CD4-positive, alpha-beta T cell treated with Interferon gamma for 1 hour (primary cell): ENCODE measurements at places on chromosomes 1 and 21.

- DNase-seq = no peak
Observed at GRCh38 chr21:44303490-44303981, 3.7 kb downstream of the PFKL start.

GRCh38 chr1:66341446-66342089 lies 192.4 kb upstream of the SGIP1 start:
- no peak for DNase-seq

- no peak for DNase-seq
Observed at GRCh38 chr1:45405636-45406035, 65.4 kb upstream of the MUTYH start.

- no peak for DNase-seq
Observed at GRCh38 chr1:119531606-119532323, 24.8 kb downstream of the HSD3B1 start.

DNA sequence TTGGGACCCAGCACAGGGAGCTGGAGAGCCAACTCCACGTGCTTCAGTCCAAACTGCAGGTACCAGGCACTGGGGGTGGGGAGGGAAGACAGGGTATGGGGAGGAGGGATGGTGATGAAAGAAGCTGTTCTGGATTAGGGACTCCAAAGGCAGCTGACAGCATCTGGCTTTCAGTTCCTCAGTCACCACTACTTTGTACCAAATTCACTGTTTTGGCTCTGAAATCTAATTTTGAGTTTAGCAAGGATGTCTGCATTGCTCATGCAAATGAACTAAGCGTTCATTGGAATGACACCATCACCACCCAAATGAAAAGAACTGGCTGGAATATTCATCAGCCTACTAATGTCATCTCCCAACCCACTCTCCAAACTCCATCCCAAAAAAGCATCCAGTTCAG lies 8.7 kb downstream of the C1orf74 start:
- no peak for DNase-seq

DNA sequence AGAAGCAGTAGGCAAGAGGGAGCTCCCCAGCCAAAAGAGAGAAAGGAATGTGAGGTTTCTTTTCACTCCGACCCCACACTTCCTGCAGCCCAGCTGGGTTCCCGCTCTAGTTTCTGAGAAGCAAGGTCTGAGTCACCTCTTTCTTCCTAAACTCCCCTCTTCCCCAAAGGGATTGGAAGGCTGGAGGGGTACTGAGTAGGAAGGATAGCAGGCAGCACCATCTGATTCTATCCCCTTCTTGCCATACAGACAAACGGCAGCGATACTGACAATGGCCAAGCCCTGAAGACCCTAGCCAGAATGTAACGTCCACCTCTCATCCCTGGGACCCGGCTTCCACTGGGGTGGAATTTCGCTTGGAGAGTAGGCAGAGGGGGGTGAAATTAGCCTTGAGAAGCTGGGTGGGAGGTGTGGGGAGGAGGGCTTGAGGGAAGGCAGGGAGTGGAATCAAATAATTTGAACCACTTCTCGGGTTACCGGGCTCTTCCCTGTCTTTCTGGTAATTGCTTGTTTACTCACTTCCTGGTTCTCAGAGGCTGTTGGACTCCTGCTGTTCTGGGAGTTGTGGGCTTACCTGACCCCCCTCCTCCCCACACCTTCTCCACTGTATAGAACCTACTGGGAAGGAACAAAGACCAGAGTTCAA lies 13.2 kb downstream of the IER5 start:
- DNase-seq = no peak

DNA sequence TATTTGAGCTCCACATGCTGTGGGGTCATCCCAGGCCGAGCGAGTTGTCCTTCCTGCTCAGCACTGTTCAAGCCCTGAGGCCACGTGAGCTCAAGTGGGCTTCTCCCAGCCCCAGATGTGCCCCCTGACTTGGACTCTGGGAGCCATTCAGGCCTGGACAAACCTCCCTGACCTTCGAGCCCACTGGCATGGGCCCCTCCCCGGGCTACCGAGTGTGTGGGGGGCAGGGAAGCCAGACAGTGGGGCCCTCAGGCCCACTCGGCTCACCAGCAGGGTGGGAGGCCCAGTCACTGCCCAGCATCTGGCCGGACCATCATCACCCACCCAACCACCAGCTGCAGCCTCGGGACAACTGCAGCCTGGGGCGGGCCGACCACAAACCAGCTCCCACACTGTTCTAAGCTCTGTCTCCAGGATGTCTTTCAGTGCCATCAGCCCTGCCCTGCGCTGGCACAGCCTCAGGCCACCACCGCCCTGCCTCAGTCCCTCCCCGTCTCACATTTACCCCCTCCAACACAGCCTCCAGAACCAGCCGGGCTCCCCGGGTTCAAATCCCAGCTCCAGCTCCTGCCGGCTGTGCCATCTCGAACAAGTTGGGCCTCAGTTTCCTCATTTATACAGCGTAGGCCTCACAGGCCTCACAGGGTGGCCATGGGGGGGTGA lies 20.9 kb upstream of the PLEKHG5 start:
- no peak for DNase-seq

DNA sequence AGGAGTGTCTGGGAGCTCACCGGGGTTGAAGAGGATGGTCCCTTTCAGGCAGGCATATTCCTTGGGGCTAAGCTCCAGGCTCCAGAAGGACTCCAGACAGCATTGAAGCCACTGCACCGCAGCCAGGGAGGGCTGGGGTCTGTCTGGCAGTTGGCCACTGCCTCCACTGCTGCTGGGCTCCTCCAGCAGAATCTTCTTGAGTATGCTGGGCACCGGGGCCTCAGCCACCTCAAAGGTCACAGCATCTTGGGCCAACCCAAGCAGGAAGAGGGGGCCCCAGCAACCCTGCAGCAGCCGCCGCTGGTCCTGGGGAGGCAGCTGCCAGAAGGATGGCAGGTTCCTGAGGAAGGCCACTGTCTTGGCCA lies 404 bp downstream of the NR0B2 start:
- DNase-seq = no peak

- no peak for DNase-seq
Observed at GRCh38 chr1:211553549-211553948, 25.4 kb downstream of the SLC30A1 start.

GRCh38 chr1:214471458-214471857 lies 79.9 kb downstream of the PTPN14 start:
- no peak for DNase-seq

DNA sequence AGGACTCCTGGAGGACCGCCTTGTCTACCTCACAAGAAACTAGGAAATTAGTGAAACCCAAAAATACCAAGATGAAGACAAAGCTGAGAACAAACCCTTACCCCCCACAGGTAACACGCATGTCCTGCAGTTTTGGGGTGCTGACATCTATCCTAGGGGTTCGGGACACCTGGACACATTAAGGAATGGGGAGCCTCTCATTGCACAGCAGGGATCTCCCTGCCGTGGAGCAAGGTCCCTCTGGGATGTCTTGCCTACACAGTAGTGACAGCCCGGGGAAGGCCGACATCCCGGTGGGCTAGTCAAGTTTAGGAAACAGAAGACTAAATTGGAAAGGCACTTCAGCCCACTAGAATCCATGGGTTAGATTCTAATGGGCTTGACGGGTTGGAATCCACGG lies 44.5 kb downstream of the SIM2 start:
- no peak for DNase-seq

- DNase-seq = no peak
Observed at GRCh38 chr1:160486453-160486852, 36.6 kb downstream of the SLAMF6 start.

- DNase-seq = no peak
Observed at GRCh38 chr1:5976726-5977493, 15.3 kb downstream of the NPHP4 start.

GRCh38 chr1:85093644-85094043 lies 45.3 kb upstream of the MCOLN3 start:
- no peak for DNase-seq

DNA sequence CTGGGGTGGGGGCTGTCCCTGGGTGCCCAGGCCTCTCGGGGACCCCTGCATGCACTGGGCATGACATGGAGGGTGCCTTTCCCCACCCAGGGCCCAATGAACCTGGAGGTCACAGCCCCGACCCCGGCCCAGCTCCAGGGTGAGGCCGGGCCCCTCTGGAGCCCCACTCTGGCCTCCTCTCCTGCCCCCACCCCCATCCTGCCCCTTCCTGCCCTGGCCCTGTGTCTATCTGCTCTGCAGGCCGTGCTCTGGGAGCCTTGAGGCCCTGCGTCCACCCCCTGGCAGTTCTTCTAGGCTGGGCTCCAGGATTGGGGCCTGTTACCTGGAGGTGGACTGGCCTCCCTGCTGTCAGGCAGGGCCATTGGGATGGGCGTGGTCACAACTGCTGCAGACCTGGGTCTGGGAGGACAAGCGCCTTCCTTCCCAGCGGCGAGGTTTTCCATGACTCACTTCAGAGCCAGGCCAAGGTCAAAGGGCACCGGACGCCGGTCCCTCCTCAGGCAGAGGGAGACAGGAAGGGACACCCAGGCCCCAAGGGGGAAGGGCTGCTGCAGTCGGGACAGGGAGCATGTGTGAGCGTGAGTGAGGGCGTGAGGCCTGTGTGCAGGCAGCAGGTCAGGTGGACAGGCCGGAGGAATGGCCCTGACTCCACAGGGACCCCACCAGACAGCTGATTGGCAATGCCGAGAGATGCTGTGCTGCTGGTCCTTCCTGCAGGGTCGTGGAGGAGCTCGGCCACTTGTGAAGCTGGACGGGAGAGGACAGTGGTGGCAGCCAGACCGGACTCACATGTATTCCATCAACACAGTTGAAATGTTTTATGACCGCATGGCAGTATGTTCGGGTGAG lies 31.1 kb upstream of the POFUT2 start:
- DNase-seq = no peak

- no peak for DNase-seq
Observed at GRCh38 chr1:176445402-176445801, 17.6 kb upstream of the PAPPA2 start.

DNA sequence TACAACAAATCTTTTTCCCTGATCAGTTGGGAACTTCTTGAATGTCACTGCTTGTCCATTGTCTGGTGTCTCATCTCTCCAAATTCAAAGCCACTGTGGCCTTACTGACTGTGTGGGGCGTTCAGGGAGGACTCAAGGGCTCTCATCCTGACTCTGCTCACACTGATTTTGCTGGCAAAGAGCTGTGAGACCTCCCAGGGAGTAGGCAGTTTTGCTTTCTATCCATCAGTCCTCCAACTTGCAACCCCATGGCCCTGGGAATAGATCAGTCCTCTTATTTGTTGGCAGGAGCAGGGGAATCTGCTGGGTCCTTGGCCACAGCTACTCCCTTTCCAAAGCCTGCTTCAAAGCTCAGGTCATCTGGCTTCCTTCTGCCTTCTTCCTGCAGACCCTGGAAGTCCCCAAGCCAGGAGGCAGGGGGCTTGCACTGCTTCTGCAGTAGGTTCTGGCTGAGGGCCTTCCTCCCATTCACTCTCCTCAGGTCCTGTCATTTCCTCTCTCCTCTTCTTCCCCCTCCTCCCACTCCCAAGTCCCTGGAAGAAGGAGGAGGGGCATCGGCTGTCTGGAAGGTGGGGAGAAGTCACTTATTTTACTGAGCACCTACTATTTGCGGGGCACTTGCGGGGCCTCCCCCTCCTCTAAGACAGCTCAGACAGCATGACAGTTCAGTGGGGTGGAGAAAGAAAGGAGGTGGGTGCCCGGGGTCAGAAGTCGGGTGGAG lies 876 bp upstream of the NAV1 start:
- DNase-seq = no peak

DNA sequence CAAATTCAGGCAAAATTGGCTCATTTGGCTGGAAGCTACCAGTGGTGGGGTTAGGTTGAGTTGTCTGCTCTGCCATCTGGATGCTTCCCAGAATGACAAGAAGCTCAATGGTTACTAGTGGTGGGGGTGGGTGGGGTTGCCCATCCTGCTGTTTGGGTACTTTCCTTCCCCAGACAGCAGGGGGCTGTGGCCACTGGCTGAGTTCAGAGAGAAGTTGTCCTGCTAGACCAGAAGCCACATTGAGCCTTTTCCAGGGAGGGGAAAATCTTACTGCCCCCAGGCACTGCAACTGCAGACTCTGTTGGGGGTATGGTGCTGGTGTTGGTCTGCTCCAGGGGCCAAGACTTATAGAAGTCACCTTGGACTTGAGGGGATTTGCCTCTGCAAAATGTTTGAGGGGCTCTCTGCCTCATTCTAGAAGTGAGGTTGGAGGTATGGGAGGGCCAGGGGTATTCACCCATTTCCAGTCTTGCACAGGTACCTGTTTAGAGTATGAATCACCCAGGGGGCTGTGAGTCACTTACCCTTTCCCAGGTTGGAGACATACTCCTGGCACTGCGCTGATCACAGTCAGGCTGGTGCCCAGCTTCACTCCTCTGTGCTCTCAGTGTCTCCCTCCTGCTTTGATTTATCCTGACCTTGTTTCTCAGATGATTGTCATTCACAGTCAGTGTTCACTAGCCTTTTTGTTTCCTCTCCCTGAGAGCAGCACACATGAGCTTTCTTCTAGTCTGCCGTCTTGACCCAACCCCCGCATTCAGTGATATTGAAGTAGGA lies 89.1 kb upstream of the NEGR1 start:
- DNase-seq = no peak

DNA sequence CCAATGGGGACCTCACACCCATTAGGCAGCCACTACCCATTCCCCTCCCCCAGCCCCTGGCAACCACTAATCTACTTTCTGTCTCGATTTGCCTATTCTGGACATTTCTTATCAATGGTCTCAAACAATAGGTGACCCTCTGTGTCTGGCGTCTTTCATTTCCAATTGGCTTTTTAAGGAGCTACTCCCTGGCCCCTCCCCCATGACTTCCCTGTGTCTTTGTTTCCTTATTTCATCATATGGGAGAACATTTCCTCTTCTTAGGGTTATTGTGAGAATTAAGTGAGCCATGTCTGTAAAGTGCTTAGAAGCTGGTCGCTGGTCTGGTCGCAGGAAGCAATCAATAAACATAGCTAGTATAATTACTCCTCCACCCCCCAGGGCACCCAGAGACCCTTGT lies 80.9 kb downstream of the SPSB1 start:
- no peak for DNase-seq

- no peak for DNase-seq
Observed at GRCh38 chr1:89931964-89932363, 62.9 kb upstream of the ZNF326 start.

DNA sequence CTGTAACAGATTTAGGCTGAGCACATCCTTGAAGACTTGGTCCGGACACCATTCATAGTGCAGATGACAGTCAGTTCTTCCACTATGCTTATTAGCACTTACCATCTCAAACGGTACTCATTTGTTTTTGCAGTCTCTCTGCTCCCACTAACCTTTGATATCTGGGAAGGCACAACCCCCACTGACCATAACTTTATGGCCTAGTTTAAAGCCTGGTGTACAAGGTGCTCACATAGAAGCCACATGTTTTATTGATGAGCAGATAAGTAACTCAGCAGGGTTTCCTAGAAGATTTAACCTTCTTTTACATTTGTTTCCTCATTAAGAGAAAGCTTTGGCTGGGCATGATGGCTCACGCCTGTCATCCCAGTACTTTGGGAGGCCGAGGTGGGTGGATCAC lies 119.3 kb upstream of the MAGI3 start:
- no peak for DNase-seq

GRCh38 chr21:43193651-43194302 lies 25.0 kb downstream of the CRYAA start:
- DNase-seq = no peak

GRCh38 chr1:103160281-103160680 lies 52.0 kb upstream of the COL11A1 start:
- no peak for DNase-seq
